ENCODE measurements at places on chromosomes 11 and 22.

DNA sequence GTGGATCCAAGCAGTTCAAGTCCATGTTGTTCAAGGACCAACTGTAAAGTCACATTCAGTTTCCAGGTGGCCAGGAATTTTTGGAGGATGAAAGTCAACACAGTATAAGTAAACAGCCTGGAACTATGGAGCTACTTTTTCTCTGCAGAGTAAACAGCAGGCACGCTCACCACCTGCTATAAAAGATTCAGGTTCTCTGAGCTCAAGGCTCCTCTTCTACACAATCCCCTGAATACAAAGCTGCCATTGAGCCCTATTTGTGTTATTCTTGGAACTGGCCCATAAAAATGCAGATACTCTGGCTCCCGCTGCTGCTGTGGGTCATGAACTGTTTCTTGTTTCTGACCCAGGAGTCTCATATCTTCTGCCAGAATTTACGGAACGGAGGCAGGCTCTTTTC, 56.9 kb upstream of the PRR5 start:
- no peak for DNase-seq

DNA sequence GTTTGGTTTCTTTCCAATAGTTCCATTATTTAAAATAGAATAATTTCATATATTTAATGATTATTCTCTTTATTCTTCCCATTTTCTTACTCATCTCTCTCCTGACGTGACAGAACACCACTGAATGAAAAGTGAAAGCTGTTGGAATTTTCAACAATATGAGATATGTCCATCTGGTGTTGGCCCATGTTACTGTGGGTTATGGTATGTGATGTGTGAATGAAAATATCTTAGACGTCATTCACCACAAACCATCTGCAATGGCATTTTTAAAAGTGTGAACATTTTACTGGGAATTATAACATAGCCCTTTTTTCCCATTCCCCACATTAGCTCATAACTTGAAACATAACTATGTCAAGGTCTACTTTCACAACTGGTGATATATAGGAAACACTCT, 11.3 kb upstream of the OR5M1 start:
- no peak for DNase-seq

GRCh38 chr11:65958774-65959420, 2.6 kb upstream of the SART1 start:
- DNase-seq, result no peak

DNA sequence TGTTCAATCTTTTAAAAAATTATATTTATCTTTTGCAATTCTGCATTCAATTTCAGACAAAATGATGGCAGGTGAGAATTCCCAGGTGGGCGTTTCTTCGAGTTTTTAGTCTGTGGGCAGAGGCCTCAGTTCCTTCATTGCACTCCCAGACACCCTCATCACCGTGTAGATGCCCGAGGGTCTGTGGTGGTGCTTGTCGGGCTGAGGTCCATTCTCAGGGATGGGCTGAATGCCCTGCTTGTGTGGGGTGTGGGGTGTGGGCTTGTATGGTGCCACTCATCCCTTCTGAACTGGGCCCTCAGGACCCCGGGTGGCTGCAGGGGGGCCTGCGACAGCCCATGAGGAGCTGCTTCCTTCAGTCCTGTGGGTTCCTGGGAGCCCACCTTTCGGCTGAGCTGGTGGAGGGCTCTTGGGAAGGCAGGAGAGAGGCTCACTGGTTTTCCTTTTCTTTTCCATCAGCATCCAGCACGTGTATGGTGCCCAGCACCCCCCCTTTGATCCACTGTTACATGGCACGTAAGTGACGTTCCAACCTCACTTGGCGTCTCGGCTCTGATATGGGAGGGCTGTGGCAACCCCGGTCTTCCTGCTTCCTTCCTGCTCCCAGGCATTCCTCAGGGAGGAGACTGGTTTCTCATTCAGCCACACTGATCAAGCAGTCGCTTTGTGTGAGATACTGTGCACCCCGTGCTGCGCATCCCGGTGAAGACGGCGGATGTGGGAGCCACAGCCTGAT, 29.8 kb downstream of the TBC1D22A start:
- DNase-seq, result no peak

- DNase-seq, result no peak
These were observed 5.3 kb upstream of the IFITM3 start for GRCh38 chr11:325796-326591.

GRCh38 chr11:105667441-105667840, 57.6 kb downstream of the GRIA4 start:
- DNase-seq, result no peak
